Sigmoid colon (tissue), 7 donors: ENCODE measurements at places on chromosomes 1 and 21. TPM values are rescaled to one million over a fixed set of nuclear protein-coding genes. Genes with fewer than 3 reads are reported as not detected.

GRCh38 chr1:14522077-14522925, 76.2 kb upstream of the KAZN start:
- H3K4me1 ChIP-seq = peaks cover 30% of the 10 kb centered on the region
- H3K27me3 ChIP-seq = no peaks in the 10 kb centered on the region
- H3K27ac ChIP-seq = peak overlapping the region; percentile 60
- DNase-seq = peak; percentile 67
- no peak overlapping the region for H3K4me3 ChIP-seq

DNA sequence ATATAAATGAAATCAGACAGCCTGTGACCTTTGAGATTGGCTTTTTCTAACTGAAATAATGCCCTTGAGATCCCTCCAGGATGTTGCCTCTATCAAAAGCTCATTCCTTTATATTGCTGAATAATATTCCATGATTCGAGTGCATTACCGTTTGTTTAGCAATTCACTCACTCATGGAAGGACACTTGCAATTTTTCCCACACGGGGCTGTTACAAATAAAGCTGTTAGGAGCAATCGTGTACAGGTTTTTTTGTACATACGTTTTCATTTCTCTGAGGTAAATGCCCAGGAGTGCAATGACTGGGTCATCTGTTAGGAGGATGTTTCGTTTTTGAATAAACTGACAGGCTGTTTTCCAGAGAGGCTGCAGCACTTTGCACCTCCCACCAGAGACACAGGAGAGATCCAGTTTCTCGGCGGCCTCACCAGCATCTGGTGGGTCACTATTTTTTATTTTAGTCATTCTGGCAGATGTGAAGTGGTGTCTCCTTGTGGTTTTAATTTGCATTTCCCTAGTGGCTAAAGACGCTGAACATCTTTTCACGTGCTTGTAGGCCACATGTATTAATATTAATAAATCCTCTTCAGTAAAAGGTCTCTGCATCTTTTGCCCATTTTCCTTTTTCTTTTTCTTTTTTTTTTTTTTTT, 11.0 kb downstream of the PRDM15 start:
- H3K4me1 ChIP-seq = peaks cover 15% of the 10 kb centered on the region
- no peaks in the 10 kb centered on the region for H3K27me3 ChIP-seq
- H3K4me3 ChIP-seq = no peak overlapping the region
- H3K27ac ChIP-seq = no peak overlapping the region
- no peaks in the 10 kb centered on the region for H3K36me3 ChIP-seq

DNA sequence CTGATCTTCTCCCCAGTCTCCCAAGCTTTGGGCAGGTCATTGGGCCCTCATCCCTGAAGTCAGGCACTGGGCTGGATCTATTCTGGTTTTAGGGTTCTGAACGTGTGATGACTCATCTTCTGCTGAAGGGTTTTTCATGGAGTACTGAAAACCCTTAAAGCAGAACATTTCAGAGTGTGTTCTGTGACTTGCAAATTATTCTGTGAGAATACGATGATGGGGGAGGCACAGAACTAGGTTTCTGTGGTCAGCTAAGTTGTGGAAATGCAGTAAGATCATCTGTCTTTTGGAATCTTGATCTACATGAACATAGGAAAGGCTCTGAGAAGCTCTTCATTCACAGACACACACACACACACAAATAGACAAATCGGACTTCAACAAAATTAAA, 46.2 kb downstream of the NAV1 start:
- H3K27me3 ChIP-seq = no peaks in the 10 kb centered on the region
- no peaks in the 10 kb centered on the region for H3K36me3 ChIP-seq
- peak overlapping the region; percentile 55 for H3K27ac ChIP-seq
- no peak for DNase-seq

The PCP4L1 gene
- 3.1 TPM for total RNA-seq

DNA sequence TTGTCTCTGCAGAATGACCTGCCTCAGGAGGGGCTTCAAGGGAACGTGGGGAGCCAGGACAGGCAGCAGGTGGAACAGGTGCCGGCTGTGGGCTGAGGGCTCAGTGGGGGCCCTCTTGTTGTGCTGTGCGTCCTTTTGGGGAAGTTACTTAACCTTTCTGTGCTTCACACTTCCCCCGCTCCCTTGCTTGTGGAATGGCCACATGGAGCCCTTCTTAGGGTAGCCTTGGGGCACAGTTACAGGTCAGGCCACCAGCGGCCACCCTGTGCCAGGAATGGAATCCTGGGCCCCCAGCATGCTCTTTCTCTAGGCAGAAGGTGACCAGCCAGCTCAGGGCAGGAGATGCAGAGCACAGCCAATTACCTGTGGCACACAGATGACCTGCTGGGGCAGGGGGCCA, 2.6 kb downstream of the IKBKE start:
- DNase-seq = no peak
- H3K4me1 ChIP-seq = peaks cover 18% of the 10 kb centered on the region
- no peak overlapping the region for H3K4me3 ChIP-seq
- no peak overlapping the region for H3K27ac ChIP-seq

DNA sequence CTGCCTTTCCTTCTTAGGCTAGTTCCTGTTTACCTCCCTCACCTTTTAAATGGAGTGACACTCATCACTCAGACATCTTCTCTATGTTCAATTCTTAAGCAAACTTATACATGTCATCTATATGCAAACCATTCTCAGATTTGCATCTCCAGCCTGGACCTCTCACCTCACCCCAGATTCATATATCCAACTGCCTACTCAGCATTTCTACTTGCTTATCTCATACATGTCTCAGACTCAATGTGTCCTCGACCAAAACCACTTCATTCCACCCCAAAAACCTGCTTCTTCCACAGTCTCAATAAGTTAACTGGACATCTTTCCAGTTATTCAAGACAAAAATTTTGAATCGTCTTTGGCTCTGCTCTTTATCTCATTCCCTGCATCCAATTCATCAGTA, 62.6 kb downstream of the ERICH3 start:
- DNase-seq = no peak
- no peaks in the 10 kb centered on the region for H3K36me3 ChIP-seq
- H3K4me1 ChIP-seq = no peaks in the 10 kb centered on the region
- H3K27ac ChIP-seq = no peak overlapping the region
- no peak overlapping the region for H3K4me3 ChIP-seq

The LRRC42 gene
- 18.5 TPM for total RNA-seq

- H3K36me3 ChIP-seq = peaks cover 32% of the 10 kb centered on the region
- H3K4me3 ChIP-seq = no peak overlapping the region
- no peak for DNase-seq
- H3K27me3 ChIP-seq = no peaks in the 10 kb centered on the region
These were observed 193.3 kb upstream of the TNR start for GRCh38 chr1:175936736-175937135.

DNA sequence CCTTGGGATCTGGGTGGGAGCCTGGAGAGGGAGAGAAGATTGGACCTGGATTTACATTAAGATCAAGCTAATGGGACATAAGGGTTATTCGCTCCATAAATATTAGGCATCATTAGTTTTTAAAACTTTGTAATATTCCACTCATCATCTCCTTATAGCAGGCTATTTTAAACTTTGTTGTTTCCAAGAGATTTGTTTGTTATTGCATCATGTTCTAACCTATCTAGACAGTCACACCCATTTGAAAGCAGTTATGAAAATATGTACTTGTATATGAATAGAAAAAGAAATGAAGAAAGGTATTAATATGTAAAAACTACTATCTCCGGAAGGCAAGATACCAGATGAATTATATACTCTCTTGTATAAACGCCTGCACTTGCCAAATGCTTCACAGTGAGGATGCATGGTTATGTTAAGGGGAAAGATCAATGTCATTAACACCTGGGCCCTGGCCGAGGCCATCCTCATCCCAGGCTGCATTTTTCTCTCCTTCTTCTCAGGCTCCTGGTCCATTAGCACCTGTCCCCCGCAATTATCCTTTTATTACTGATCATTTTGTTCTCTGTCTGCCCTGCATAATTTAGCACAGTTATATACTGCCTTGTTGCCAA, 468.2 kb downstream of the MATN1 start:
- H3K27me3 ChIP-seq = peaks cover 3% of the 10 kb centered on the region
- DNase-seq = no peak
- no peak overlapping the region for H3K27ac ChIP-seq
- H3K36me3 ChIP-seq = no peaks in the 10 kb centered on the region

- no peaks in the 10 kb centered on the region for H3K4me1 ChIP-seq
- DNase-seq = no peak
- H3K4me3 ChIP-seq = no peak overlapping the region
These were observed 501 bp upstream of the MRAP start for GRCh38 chr21:32298148-32298559.

GRCh38 chr1:9700340-9700739, 48.8 kb downstream of the PIK3CD start:
- no peak for DNase-seq
- H3K27ac ChIP-seq = no peak overlapping the region
- no peaks in the 10 kb centered on the region for H3K36me3 ChIP-seq
- no peaks in the 10 kb centered on the region for H3K4me1 ChIP-seq
- no peaks in the 10 kb centered on the region for H3K27me3 ChIP-seq

- H3K4me1 ChIP-seq = peaks cover 24% of the 10 kb centered on the region
- no peaks in the 10 kb centered on the region for H3K36me3 ChIP-seq
- no peaks in the 10 kb centered on the region for H3K27me3 ChIP-seq
These were observed 164.8 kb downstream of the TPR start for GRCh38 chr1:186210258-186210657.

DNA sequence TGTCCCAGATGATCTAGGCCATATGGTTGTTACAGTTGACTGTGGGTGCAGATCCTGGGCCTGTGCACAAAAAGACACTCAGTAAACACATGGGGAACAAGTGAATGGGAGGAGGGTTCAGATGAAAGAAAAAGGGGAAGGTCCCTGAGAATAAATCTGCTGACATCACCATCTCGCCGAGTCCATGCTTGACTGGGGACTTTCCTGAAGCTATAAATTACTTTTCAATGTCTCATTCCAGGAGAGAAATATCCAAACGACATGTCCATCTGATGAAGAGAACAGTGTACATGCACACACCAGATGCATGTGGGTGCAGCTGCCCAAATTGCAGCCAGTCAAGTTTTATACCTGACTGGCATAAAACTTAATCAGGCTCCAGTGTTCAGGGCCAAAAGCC, 109.0 kb downstream of the HIVEP3 start:
- H3K27me3 ChIP-seq = no peaks in the 10 kb centered on the region
- no peak for DNase-seq
- no peak overlapping the region for H3K4me3 ChIP-seq

DNA sequence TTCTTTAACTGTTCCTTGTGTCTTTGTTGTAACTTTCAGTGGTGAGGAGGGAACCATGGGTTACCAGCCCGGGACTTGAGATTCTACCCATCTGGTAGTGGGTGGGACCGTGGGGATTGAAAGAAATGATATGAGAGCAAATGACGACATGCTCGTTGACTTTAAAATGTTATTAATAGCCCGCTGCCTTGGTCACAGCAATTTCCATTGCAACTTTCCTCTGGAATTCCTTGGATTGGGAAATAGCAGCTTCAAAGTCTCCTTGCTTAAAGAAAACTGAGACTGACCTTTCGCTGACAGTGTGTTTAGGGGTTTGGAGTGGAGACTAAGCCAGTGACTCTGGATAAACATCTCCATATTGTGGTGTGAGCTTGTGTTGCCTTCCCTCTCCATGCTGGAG, 44.2 kb upstream of the MARK1 start:
- no peak overlapping the region for H3K4me3 ChIP-seq
- H3K36me3 ChIP-seq = no peaks in the 10 kb centered on the region
- H3K27me3 ChIP-seq = no peaks in the 10 kb centered on the region
- H3K4me1 ChIP-seq = no peaks in the 10 kb centered on the region
- no peak for DNase-seq

GRCh38 chr1:170274131-170274501, 128.4 kb downstream of the NTMT2 start:
- H3K4me3 ChIP-seq = no peak overlapping the region
- H3K27me3 ChIP-seq = no peaks in the 10 kb centered on the region
- H3K36me3 ChIP-seq = no peaks in the 10 kb centered on the region

DNA sequence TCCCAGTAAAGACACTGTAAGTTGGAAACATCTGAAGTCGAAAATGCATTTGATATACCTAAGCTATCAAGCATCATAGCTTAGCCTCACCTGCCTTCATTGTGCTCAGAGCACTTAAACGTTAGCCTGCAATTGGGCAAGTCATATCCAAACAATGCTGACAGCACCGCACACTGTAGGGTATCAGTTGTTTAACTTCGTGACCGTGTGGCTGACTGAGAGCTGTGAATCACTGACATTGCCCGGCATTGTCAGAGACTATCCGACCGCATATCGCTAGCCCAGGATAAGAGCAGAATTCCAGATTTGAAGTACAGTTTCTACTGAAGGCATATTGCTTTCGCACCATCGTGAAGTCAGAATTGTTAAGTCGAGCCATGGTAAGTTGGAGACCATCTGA, 41.5 kb downstream of the GALNT2 start:
- peak; percentile 20 for DNase-seq
- H3K36me3 ChIP-seq = no peaks in the 10 kb centered on the region
- H3K27ac ChIP-seq = no peak overlapping the region
- H3K4me1 ChIP-seq = peaks cover 62% of the 10 kb centered on the region
- H3K27me3 ChIP-seq = no peaks in the 10 kb centered on the region
- no peak overlapping the region for H3K4me3 ChIP-seq

The CCDC185 gene
- not detected for total RNA-seq

GRCh38 chr1:143666851-143667250, 304.9 kb downstream of the FAM72C start:
- no peak overlapping the region for H3K27ac ChIP-seq
- H3K4me1 ChIP-seq = no peaks in the 10 kb centered on the region
- no peaks in the 10 kb centered on the region for H3K36me3 ChIP-seq
- DNase-seq = no peak

- no peak overlapping the region for H3K4me3 ChIP-seq
- DNase-seq = no peak
- H3K27ac ChIP-seq = no peak overlapping the region
- no peaks in the 10 kb centered on the region for H3K27me3 ChIP-seq
These were observed 58.4 kb downstream of the VPS26C start for GRCh38 chr21:37208741-37209225.

DNA sequence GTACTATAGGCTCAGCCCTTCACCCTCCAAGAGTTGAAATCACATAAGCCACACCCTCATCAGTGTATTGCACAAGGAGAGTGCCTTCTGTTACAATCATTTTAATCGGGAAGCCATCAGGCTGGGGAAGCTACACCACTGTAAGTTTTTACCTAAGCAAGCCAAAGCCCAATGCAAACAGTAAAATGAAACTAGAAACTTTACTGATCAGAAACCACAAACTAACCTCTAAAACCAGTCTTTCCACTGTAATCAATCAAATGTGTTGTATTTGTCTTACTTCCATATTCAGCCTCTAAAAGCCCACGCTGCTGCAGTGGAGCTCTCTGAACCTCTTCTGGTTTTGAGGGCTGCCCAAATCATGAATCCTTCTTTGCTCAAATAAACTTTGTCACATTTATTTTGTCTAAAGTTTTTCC, 26.2 kb downstream of the CAPN8 start:
- H3K36me3 ChIP-seq = no peaks in the 10 kb centered on the region
- peaks cover 4% of the 10 kb centered on the region for H3K27me3 ChIP-seq
- H3K27ac ChIP-seq = no peak overlapping the region
- peak; percentile 4 for DNase-seq
- H3K4me1 ChIP-seq = no peaks in the 10 kb centered on the region
- no peak overlapping the region for H3K4me3 ChIP-seq
